CD4-positive, alpha-beta memory T cell (primary cell): ENCODE measurements at places on chromosomes 4 and X. TPM values are rescaled to one million over a fixed set of nuclear protein-coding genes. Genes with fewer than 3 reads are reported as not detected.

- H3K4me1 ChIP-seq, result no peaks in the 10 kb centered on the region
- DNase-seq, result no peak
- H3K36me3 ChIP-seq, result no peaks in the 10 kb centered on the region
- no peak overlapping the region for H3K4me3 ChIP-seq
These were observed 260.6 kb upstream of the BOD1L1 start for GRCh38 chr4:13888112-13888511.

- H3K4me3 ChIP-seq, result no peak overlapping the region
- no peaks in the 10 kb centered on the region for H3K4me1 ChIP-seq
- no peaks in the 10 kb centered on the region for H3K36me3 ChIP-seq
These were observed 14.7 kb downstream of the FTSJ1 start for GRCh38 chrX:48490661-48491060.

- no peaks in the 10 kb centered on the region for H3K27me3 ChIP-seq
- H3K27ac ChIP-seq, result no peak overlapping the region
- no peaks in the 10 kb centered on the region for H3K36me3 ChIP-seq
- no peaks in the 10 kb centered on the region for H3K4me1 ChIP-seq
- no peak for DNase-seq
These were observed 34.1 kb upstream of the IL1RAPL1 start for GRCh38 chrX:28552882-28553829.

Gene ANKRD50
- 0.12 TPM for total RNA-seq

DNA sequence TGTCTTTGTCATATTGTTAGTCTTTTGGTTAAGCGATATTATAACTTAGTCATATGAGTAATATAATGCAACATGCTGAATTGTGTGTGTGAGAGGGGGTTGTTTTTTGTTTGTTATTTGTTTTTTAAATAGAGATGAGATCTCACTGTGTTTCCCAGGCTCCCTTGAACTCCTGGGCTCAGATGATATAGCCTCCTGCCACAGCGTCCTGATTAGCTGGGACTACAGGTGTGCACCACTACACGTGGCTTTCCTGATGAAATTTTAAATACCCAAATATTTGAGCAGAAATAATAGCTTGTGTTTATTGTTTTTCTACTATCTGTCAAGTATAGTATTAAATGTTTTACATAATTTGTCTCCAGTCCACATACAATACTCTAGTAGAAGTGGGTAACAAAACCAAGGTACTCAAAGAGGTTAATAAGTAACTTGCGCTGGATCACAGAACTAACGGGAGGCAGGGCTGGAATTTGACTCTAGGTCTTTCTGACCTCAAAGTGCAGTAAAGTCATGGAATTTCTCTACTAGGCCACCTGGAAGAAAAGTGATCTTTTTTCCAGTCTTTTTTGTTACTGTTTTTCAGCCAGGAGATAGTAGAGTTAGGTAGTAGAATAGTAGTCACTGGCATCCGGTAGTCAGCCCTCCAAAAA, 47.8 kb downstream of the CLCN3 start:
- H3K4me1 ChIP-seq, result peaks cover 11% of the 10 kb centered on the region
- no peak overlapping the region for H3K27ac ChIP-seq
- H3K36me3 ChIP-seq, result no peaks in the 10 kb centered on the region
- no peaks in the 10 kb centered on the region for H3K27me3 ChIP-seq
- no peak overlapping the region for H3K4me3 ChIP-seq

GRCh38 chr4:172897046-172897445, 271.6 kb upstream of the GALNT7 start:
- no peak overlapping the region for H3K27ac ChIP-seq
- H3K4me1 ChIP-seq, result no peaks in the 10 kb centered on the region
- H3K36me3 ChIP-seq, result no peaks in the 10 kb centered on the region
- no peak for DNase-seq

Gene TRPC5OS
- total RNA-seq, result not detected

DNA sequence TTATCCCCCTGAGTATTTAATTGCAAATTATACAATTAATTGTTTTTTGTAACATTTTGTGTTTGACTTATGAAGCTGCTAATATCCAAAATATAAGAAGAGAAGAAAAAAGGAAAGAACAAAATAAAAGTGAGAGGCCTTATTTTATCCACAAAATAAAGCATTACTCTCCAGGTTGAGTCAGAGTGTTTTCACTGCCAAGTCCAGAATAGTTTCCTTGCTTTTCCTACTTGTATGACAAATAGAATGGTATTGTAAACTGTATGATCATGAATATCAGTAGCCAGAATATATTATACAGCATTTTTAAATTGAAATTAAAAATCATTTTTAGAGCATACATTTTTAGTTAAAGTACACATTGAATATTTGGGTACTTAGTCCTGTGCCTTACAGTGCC, 237.8 kb downstream of the NDST4 start:
- no peaks in the 10 kb centered on the region for H3K36me3 ChIP-seq
- H3K4me1 ChIP-seq, result no peaks in the 10 kb centered on the region

DNA sequence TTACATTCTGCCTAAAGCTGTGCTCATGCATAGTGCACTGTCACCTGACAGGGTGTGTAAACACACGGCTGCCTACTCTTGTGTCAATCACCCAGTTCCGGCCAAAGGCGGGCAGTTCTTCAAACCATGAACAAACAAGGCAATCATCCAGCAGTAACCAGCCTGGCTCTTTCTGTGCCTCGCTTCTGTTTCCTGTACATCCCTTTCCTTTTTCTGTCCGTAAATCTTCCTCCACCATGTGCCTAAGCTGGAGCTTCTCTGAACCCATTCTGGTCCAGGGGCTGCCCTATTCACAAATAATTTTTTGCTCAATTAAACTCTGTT, 60.8 kb upstream of the CBR4 start:
- no peak overlapping the region for H3K4me3 ChIP-seq
- H3K4me1 ChIP-seq, result no peaks in the 10 kb centered on the region
- no peaks in the 10 kb centered on the region for H3K36me3 ChIP-seq
- no peaks in the 10 kb centered on the region for H3K27me3 ChIP-seq

DNA sequence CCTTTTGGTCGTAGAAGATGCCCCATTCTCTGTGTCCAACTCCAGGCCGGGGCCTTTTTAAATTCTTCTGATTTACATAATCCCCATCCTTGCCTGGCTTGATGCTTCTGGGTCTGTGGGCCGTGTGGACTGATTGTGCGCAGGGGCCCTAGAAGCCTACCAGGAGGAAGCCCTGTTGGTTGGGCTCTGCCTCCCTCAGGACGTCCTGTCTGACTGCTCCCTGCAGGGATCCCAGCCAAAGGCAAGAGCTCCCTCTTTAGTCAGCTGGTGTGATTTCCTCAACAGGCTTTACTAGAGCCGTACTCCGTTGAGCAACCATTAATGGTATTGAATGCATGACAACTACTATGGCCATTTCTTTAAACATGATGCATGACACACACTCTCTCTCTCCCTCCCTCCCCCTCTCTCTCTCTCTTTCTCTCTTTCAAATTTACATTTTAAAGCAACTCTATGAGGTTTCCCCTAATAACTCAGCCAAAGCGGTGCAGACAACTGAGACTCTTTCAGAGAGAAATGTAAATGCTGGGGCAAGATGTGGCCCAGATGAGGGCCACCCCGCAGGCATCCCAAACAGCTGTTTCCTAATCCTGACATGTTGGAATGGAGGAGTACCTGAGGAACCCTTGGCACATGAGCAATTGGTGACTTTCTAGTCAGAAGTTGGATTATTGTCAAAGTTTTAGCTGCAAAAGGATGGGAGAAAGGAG, 117.3 kb downstream of the DRD5 start:
- H3K4me1 ChIP-seq, result no peaks in the 10 kb centered on the region
- no peak overlapping the region for H3K27ac ChIP-seq
- no peaks in the 10 kb centered on the region for H3K36me3 ChIP-seq
- H3K4me3 ChIP-seq, result no peak overlapping the region

DNA sequence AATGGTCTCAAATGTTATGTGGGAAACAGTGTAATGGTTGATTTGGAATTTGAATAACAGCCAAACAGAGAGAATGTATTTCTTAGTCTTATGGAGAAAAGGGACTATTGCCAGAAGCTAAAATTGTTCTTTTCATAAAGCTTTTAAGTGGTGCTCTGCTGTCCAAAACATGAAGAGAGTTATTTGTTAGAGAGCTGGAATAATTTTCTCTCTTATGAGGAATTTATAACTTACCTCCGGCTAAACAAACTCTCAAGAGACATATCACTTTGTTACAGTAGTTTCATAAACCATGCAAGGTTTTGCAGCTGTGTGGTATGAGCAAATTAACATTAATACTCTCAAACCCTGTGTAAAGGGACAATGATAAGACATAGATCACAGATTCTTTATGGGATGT, 28.6 kb downstream of the SULT1B1 start:
- H3K27me3 ChIP-seq, result no peaks in the 10 kb centered on the region
- DNase-seq, result no peak
- no peak overlapping the region for H3K4me3 ChIP-seq
- no peak overlapping the region for H3K27ac ChIP-seq
- no peaks in the 10 kb centered on the region for H3K4me1 ChIP-seq

DNA sequence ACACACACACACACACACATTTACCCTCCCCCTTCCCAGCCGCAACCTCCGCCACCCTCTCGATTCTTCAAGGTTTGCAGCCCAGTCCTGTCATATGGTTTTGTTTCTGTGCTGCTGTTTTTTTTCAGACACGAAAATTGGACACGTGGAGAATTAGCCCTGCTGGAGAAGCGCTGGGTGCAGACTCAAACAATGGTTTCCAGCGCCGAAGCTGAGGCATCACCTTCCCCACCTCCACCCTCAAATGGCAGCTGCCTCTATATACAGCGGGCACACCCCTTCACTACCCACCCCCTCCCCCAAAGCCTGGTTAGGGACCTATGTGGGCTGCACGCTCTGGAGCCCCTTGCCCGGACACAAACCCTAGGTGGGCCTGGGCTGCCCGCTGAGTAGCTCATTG, 87.9 kb downstream of the BCOR start:
- no peaks in the 10 kb centered on the region for H3K36me3 ChIP-seq
- no peak overlapping the region for H3K27ac ChIP-seq
- DNase-seq, result no peak

- no peaks in the 10 kb centered on the region for H3K4me1 ChIP-seq
- H3K4me3 ChIP-seq, result no peak overlapping the region
These were observed 3.0 kb upstream of the MAB21L2 start for GRCh38 chr4:150578745-150579501.

DNA sequence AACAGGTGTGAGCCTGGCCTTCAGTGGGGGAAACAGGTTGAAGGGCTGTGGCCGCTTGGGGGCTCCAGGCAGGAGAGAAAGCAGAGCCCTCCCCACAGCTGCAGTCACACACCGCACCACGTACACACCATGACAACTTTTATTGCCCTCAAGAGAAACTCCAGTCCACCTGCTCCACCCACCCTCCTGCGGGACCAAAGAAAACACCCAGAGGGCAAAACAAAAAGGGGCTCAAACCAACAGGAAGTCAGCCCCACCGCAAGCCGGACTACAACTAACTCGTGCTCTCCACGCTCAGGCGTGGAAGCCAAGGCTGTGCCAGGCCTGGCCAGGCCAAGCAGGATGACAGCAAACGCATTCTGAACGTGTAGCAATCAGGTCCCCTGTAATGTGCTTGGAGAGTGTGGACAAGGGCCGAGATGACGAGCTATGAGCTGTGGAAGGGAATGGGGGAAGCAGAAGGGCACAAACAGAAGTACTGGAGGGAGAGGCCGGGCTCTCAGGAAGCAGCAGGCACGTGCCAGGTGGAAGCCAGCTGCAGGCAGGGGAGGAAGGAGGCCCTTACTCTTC, 12.7 kb downstream of the SLC6A8 start:
- no peak for DNase-seq
- H3K27me3 ChIP-seq, result no peaks in the 10 kb centered on the region
- no peak overlapping the region for H3K4me3 ChIP-seq
- H3K36me3 ChIP-seq, result peaks cover 4% of the 10 kb centered on the region
- H3K4me1 ChIP-seq, result no peaks in the 10 kb centered on the region

- H3K4me3 ChIP-seq, result no peak overlapping the region
- peaks cover 83% of the 10 kb centered on the region for H3K4me1 ChIP-seq
- H3K36me3 ChIP-seq, result no peaks in the 10 kb centered on the region
- no peak overlapping the region for H3K27ac ChIP-seq
These were observed 6.4 kb downstream of the NR3C2 start for GRCh38 chr4:148435654-148436406.

GRCh38 chrX:148929686-148930085, 429.3 kb downstream of the AFF2 start:
- no peaks in the 10 kb centered on the region for H3K4me1 ChIP-seq
- no peak for DNase-seq
- no peak overlapping the region for H3K4me3 ChIP-seq
- no peak overlapping the region for H3K27ac ChIP-seq
- H3K27me3 ChIP-seq, result no peaks in the 10 kb centered on the region

DNA sequence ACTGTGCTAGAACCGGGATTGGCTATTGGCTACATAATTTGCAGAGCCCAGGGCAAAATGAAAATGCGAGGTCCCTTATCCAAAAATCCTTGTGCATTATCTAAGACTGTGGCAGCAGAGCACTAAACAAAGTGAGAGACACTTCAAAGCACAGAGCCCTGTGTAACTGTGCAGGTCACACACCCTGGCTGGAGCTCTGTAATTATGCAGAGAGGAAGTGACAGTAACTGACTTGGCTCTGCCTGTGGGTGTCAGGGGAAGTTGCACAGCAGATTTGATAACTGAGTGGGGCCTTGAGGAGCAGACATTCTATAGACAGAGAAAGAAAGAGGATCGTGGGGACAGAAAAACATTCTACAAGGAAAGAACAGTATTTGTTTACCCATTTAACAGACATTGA, 173.5 kb upstream of the FMR1 start:
- no peak for DNase-seq
- H3K4me1 ChIP-seq, result no peaks in the 10 kb centered on the region

Gene TLR6
- 7.7 TPM for total RNA-seq

GRCh38 chr4:126144543-126145237, 829.9 kb downstream of the FAT4 start:
- no peak overlapping the region for H3K4me3 ChIP-seq
- H3K27ac ChIP-seq, result no peak overlapping the region
- no peaks in the 10 kb centered on the region for H3K27me3 ChIP-seq
- H3K36me3 ChIP-seq, result no peaks in the 10 kb centered on the region
- DNase-seq, result no peak

- no peak for DNase-seq
- H3K4me3 ChIP-seq, result no peak overlapping the region
- no peaks in the 10 kb centered on the region for H3K27me3 ChIP-seq
- H3K4me1 ChIP-seq, result no peaks in the 10 kb centered on the region
These were observed 78.5 kb upstream of the TAB3 start for GRCh38 chrX:30967516-30967915.

GRCh38 chrX:146186540-146186939, 368.9 kb downstream of the SLITRK2 start:
- no peaks in the 10 kb centered on the region for H3K36me3 ChIP-seq
- no peak for DNase-seq
- H3K27ac ChIP-seq, result no peak overlapping the region
- no peaks in the 10 kb centered on the region for H3K4me1 ChIP-seq
- H3K4me3 ChIP-seq, result no peak overlapping the region
- no peaks in the 10 kb centered on the region for H3K27me3 ChIP-seq

- H3K36me3 ChIP-seq, result no peaks in the 10 kb centered on the region
- no peaks in the 10 kb centered on the region for H3K27me3 ChIP-seq
- H3K4me1 ChIP-seq, result no peaks in the 10 kb centered on the region
- no peak overlapping the region for H3K27ac ChIP-seq
These were observed 119.9 kb downstream of the RASGEF1B start for GRCh38 chr4:81351654-81352445.

DNA sequence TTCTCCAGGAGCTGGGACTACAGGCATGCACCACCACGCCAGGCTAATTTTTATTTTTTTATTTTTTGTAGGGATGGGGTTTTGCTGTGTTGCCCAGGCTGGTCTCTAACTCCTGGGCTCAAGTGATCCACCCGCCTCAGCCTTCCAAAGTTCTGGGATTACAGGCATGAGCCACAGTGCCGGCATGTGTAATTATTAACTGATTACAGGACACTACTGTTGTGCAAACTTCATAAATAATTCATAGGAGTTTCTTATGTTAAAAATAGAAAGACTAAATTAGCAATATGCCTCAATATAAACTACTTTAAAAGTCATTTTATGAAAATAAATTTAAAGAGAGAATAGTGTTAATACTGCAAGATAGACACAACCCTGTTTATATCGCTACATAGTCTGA, 221.9 kb downstream of the SNCA start:
- H3K27ac ChIP-seq, result no peak overlapping the region
- no peaks in the 10 kb centered on the region for H3K36me3 ChIP-seq
- DNase-seq, result no peak
